ENCODE measurements at places on chromosomes 5 and 9. TPM values are rescaled to one million over a fixed set of nuclear protein-coding genes. Genes with fewer than 3 reads are reported as not detected.

CCDC192 gene
- total RNA-seq = not detected

TSSK1B gene
- total RNA-seq = not detected

DNA sequence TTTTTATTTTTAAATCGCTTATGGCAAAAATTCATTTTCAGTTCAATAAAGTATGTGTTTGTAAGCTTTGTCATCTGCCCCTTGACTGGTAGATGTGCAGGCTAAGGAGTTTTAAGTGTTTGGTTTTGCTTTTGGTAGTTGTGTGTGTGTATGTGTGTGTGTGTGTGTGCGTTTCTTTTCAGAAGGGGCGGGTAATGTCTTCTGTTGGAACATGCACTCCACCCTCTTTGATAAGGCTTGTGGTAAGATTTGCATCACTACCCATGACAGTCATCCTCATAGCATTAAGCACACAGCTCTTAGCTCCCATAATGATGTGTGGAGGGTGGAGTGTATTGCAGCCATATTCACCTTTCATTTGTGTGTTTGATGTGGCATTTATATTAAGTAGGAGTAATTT is 92.1 kb upstream of the FSD1L start:
- peak; percentile 22 for DNase-seq
- H3K27ac ChIP-seq = no peak overlapping the region
- H3K36me3 ChIP-seq = no peaks in the 10 kb centered on the region
- H3K4me3 ChIP-seq = no peak overlapping the region
- H3K4me1 ChIP-seq = no peaks in the 10 kb centered on the region

DNA sequence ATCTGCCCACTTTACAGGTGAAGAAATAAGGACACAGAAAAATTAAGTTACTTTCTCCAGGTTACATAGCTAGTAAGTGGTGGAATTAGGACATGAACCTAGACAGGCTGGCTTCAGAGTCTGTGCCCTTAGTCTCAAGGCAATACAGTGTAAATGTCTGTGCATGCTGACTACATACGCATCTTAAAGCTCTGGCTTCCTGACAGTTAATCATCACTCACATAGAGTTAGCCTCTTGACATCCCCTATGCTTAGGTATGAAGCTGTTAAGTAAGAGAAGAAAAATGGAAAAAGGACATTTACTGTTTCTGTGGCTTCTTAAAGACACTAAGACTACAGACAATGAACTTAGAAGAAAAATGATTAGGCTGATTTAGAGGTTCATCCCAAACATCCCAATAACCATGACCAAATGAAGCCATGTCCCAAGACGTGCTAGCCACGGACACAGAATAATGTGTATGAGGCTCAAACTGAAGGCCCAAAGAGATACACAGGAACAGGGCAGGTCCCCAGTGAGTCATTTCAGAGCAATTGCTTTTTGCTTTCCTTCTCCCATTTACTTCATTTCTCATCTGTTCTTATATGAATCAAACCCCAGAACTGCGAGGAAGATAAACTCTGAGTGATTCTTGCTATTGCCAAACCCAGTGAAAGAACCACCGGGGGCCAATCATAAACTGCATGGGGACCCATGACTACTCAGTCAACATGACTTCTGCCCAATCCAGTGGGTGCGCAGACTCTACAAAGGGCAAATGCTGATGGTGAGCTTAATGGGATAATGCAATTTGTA is 100.0 kb upstream of the IFNK start:
- H3K27me3 ChIP-seq = no peaks in the 10 kb centered on the region
- DNase-seq = no peak
- H3K4me3 ChIP-seq = no peak overlapping the region
- no peak overlapping the region for H3K27ac ChIP-seq

- no peak for DNase-seq
- no peaks in the 10 kb centered on the region for H3K4me1 ChIP-seq
- H3K4me3 ChIP-seq = no peak overlapping the region
- no peaks in the 10 kb centered on the region for H3K27me3 ChIP-seq
These were observed 189.0 kb downstream of the RGS3 start for GRCh38 chr9:113652355-113653152.

- no peak overlapping the region for H3K4me3 ChIP-seq
- peaks cover 52% of the 10 kb centered on the region for H3K4me1 ChIP-seq
- H3K27me3 ChIP-seq = no peaks in the 10 kb centered on the region
- DNase-seq = no peak
- H3K36me3 ChIP-seq = no peaks in the 10 kb centered on the region
These were observed 4.0 kb downstream of the BRD3 start for GRCh38 chr9:134063571-134064450.

PLEKHG4B gene
- total RNA-seq = not detected

RNF180 gene
- total RNA-seq = not detected

GADD45G gene
- total RNA-seq = 2.9 TPM

DMRT2 gene
- total RNA-seq = not detected

- H3K4me1 ChIP-seq = no peaks in the 10 kb centered on the region
- no peak for DNase-seq
- H3K27ac ChIP-seq = no peak overlapping the region
- peaks cover 3% of the 10 kb centered on the region for H3K27me3 ChIP-seq
These were observed 349.8 kb upstream of the DAB2 start for GRCh38 chr5:39774605-39775004.

DNA sequence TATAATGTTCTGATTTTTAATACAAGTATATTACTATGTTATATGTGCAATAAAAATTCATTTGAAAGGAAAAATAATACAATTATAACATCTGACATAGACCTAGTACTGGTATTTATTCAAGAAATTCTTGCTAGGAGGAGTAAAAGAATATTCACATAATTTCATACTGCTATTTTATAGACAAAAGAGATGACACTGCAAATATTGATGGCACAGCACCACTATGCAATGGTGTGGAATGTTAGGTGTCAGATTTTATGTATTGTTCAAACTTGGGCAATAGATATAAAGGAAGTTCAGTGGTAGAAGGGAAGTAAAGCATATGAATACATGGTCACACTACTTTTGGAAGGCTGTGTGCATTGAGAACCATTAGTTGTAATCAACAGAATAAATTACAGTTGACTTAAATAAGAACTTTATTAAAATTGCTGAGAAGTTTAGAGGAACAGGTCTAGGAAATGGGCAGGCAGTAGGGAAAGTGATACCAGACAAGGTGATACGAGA is 143.9 kb downstream of the OR2K2 start:
- no peaks in the 10 kb centered on the region for H3K27me3 ChIP-seq
- H3K27ac ChIP-seq = no peak overlapping the region
- no peak overlapping the region for H3K4me3 ChIP-seq
- H3K36me3 ChIP-seq = no peaks in the 10 kb centered on the region

GRCh38 chr9:107740088-107740980 is 250.8 kb upstream of the KLF4 start:
- H3K4me3 ChIP-seq = no peak overlapping the region
- H3K27me3 ChIP-seq = no peaks in the 10 kb centered on the region
- H3K27ac ChIP-seq = no peak overlapping the region
- H3K4me1 ChIP-seq = no peaks in the 10 kb centered on the region
- DNase-seq = no peak
- H3K36me3 ChIP-seq = no peaks in the 10 kb centered on the region

DNA sequence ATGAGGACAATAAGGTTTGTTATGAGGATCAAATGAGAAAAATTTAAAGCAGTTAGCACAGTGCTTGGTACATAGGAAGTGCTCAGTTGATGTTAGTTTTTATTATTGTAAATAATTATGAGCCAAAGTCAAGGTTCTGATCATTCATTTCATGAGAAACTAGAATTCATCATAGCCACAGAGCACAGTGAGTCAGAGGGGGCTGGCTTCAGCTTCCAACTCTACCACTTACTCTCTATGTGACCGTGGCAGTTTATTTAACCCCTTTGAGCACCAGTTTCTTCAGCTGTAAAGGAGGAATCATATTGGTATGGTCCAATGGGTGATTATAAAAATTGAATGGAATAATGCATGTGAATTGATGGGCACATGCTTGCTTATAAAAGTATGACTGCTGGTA is 39.4 kb downstream of the KLHL3 start:
- H3K27me3 ChIP-seq = no peaks in the 10 kb centered on the region
- no peak for DNase-seq
- no peak overlapping the region for H3K4me3 ChIP-seq
- H3K36me3 ChIP-seq = no peaks in the 10 kb centered on the region
- H3K27ac ChIP-seq = peak overlapping the region; percentile 4

DNA sequence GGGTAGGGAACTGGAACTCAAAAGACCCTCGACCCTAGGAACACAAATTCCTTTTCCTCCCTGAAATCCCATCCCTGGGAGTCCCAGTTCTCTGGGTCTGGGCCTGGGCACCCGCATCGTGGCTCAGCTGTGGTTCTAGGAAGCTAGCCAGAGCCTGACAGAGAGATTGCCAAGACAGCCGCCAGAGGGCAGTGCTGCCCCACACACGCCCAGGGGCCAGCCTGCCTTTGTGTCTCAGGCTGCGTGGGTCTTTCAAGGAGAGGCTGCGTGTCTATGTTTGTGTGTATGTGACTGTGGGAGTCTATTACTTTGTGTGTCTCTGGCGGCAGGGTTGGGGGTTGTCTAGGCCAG is 32.0 kb upstream of the TTLL11 start:
- H3K36me3 ChIP-seq = no peaks in the 10 kb centered on the region
- peaks cover 7% of the 10 kb centered on the region for H3K4me1 ChIP-seq
- no peak overlapping the region for H3K4me3 ChIP-seq

Data from CD4-positive, alpha-beta memory T cell (primary cell).